Transverse colon (tissue), 4 donors: ENCODE measurements at places on chromosomes 16 and 17. TPM values are rescaled to one million over a fixed set of nuclear protein-coding genes. Genes with fewer than 3 reads are reported as not detected.

CDK12 gene
- 31.4 TPM for total RNA-seq

SCNN1G gene
- 87.8 TPM for total RNA-seq

KRTAP4-11 gene
- total RNA-seq = not detected

CDH5 gene
- total RNA-seq = 6.0 TPM

TMEM204 gene
- 10.8 TPM for total RNA-seq

DNA sequence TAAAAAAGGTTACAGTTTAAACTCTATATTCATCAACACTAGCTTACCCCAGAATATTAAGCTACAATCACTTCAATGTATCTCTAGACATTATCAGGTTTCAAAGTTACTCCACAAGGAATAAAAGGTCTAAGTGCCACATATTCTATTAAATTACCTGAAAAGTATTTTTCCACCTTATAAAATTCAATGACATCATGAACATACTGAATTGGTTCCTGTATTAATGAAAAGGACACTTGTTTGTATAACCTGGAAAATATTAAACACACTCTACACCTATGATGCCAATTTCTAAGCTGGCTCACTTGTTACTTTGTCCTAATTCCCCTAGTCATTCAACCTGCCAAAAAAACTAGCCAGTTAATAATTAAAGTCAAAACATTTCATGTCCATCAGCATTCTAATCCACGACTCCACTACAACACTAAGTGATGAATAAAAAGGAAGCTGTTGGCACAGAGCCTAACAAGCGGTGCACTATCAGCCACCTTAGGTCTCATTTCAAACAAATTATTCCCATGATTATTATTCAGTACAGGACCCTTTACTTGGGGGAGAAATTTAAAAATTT is 12.2 kb downstream of the MED13 start:
- no peak for DNase-seq
- no peak overlapping the region for H3K27ac ChIP-seq
- H3K4me1 ChIP-seq = peaks cover 7% of the 10 kb centered on the region
- no peaks in the 10 kb centered on the region for H3K27me3 ChIP-seq

DNA sequence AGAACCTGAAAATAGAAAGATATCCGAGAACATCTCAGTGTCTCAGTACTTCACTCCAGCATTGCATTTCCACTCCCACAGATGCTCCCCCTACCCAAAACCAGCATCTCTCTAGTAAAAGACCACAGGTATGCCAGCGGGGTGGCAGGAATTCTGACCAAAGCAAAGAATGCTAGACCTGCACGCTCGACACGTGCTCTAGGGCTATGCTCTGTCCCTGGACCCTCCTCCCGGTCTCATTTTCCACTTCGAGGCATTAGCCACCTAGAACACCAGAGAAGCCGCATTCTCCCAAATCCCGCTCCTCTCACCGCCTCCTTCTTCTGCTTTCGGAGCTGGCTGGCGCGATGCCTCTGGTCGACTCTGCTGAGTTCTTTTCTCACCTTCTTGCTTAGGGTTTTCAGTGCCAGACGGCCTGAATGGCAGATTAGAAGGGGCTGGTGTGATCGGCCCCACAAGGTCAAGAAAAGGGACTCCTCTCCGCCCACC is 487 bp downstream of the TSR1 start:
- peak overlapping the region; percentile 35 for H3K4me3 ChIP-seq
- H3K27ac ChIP-seq = peak overlapping the region; percentile 92
- H3K4me1 ChIP-seq = peaks cover 19% of the 10 kb centered on the region
- no peaks in the 10 kb centered on the region for H3K27me3 ChIP-seq
- H3K36me3 ChIP-seq = peaks cover 22% of the 10 kb centered on the region
- peak; percentile 11 for DNase-seq

DNA sequence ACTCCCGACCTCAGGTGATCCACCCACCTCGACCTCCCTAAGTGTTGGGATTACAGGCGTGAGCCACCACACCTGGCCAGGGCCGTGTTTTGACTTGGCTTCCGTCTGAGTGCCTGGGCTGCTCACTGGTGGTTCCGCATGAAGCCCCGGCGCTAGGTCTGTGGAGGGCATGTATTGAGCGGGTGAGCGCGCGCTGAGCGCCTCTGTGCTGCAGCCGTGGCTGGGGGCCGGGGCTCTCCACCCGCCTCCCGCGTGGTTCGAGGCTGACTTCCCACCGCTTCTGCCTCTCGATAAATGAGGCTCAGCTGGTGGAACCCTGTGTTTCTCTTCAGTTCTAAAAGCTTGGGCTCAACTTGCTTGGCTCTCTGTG is 38.9 kb upstream of the ATP2A3 start:
- H3K27ac ChIP-seq = peak overlapping the region; percentile 76
- peaks cover 23% of the 10 kb centered on the region for H3K4me1 ChIP-seq
- no peaks in the 10 kb centered on the region for H3K27me3 ChIP-seq

DNA sequence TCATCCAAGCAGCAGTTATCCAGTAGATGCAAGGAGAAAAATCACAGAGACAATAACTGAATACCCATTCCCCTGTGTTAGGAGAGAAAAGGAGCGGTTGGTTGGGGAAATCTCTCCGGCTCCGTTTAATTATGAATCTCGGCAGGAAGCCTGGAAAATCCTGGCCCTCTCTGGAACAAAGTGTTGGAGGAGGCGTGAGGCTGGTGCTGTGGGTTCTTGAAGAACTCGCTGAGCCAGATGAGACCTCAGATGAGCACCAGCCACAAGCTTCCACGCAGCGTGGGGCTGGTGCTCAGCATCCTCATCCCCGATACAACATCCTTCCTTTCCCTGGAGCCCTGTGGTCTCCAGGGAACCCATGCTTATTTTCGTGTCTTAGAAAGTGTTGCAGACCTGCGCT is 39.7 kb downstream of the CACNG4 start:
- H3K4me1 ChIP-seq = no peaks in the 10 kb centered on the region
- no peaks in the 10 kb centered on the region for H3K27me3 ChIP-seq
- DNase-seq = no peak
- H3K36me3 ChIP-seq = no peaks in the 10 kb centered on the region
- H3K4me3 ChIP-seq = no peak overlapping the region

DNA sequence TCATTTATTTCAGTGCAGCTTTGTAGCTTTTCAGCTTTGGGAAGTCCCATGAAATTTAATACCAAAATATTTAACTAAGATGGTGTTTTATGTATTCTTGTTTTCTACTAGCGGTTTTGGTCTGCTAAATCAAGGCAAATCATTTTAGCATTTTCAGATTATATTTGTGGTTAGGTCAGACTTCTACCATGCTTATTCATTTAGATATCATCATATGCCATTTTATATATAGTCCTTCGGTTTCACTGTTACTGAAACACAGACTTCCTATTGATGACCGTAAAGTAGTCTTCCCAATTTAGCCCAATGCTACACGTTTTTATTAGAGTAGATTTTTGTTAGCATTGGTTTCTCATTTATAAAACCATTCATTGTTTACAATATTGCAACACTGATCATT is 5.5 kb downstream of the DYNLRB2 start:
- H3K36me3 ChIP-seq = no peaks in the 10 kb centered on the region
- no peak overlapping the region for H3K4me3 ChIP-seq
- no peak overlapping the region for H3K27ac ChIP-seq
- peaks cover 4% of the 10 kb centered on the region for H3K27me3 ChIP-seq
- DNase-seq = no peak

DNA sequence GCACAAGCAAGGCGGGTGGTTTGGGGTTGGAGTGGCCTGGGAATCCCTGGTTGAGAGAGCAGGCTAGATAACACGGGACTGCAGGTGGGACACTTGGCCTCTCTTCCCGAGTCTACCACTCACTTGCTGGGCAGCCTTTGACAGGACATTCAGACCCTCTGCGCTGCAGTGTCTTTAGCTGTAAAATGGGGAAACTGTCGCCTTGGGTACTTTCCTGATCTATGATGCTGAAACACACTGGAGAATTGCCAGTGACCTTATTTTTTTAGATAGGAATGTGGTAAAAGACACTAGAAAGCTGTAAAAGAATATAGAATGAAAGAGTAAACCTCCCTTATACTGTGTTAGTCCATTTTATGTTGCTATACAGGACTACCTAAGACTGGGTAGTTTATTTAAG is 30.5 kb downstream of the KSR1 start:
- no peaks in the 10 kb centered on the region for H3K36me3 ChIP-seq
- no peak overlapping the region for H3K27ac ChIP-seq
- peaks cover 28% of the 10 kb centered on the region for H3K4me1 ChIP-seq
- H3K27me3 ChIP-seq = no peaks in the 10 kb centered on the region
- H3K4me3 ChIP-seq = no peak overlapping the region
- no peak for DNase-seq

- no peaks in the 10 kb centered on the region for H3K4me1 ChIP-seq
- no peak overlapping the region for H3K4me3 ChIP-seq
- H3K27ac ChIP-seq = no peak overlapping the region
- peak; percentile 59 for DNase-seq
Observed at GRCh38 chr17:76458580-76459490, 5.9 kb upstream of the UBE2O start.

DNA sequence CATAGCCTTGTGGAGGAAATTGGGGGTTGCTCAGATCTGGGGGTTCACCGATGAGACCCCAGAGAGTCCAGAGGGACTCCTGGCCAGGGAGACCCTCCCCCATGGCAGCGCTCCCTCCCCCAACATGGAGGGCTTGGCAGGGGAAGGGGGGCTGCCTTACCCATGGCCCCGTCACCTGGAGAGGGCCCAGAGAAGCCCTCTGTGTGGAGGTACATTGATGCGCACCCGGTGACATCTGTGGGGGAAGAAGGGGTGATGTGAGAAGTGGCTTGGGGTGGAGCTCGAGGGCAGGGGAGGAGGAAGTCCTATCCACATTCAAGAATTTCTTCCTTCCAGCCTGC is 16.2 kb downstream of the ETV4 start:
- peaks cover 22% of the 10 kb centered on the region for H3K4me1 ChIP-seq
- H3K36me3 ChIP-seq = peaks cover 2% of the 10 kb centered on the region
- no peaks in the 10 kb centered on the region for H3K27me3 ChIP-seq
- no peak overlapping the region for H3K27ac ChIP-seq
- no peak for DNase-seq

- no peaks in the 10 kb centered on the region for H3K27me3 ChIP-seq
- no peaks in the 10 kb centered on the region for H3K36me3 ChIP-seq
- peaks cover 22% of the 10 kb centered on the region for H3K4me1 ChIP-seq
Observed at GRCh38 chr16:67034487-67034886, 5.5 kb downstream of the CBFB start.

DNA sequence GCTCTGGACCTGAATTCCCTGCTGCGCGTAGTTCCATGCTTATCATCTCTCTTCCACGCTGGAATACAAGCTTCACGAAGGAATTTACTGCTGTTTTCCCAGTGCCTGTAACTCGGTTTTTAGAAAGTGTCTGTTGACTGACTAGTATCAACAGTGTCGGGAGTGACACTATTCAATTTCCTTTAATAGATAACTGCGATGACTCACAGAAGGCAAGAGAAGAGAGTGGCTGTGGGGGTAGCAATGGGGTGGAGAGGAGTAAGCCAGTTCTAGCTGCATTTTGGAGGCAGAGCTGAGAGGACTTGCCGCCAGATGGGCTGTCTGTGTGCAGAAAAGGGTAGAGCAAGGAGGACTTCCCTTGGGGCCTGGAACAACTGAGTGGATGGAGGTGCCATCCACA is 25.2 kb downstream of the B4GALNT2 start:
- H3K27ac ChIP-seq = no peak overlapping the region
- no peaks in the 10 kb centered on the region for H3K36me3 ChIP-seq
- peaks cover 20% of the 10 kb centered on the region for H3K27me3 ChIP-seq

GRCh38 chr16:11084484-11084875 is 140.1 kb downstream of the CLEC16A start:
- no peaks in the 10 kb centered on the region for H3K27me3 ChIP-seq
- H3K36me3 ChIP-seq = no peaks in the 10 kb centered on the region
- peaks cover 32% of the 10 kb centered on the region for H3K4me1 ChIP-seq
- DNase-seq = no peak
- peak overlapping the region; percentile 61 for H3K27ac ChIP-seq
- H3K4me3 ChIP-seq = no peak overlapping the region

GRCh38 chr16:28837672-28838557 is 8.2 kb downstream of the TUFM start:
- no peaks in the 10 kb centered on the region for H3K27me3 ChIP-seq
- no peak overlapping the region for H3K27ac ChIP-seq
- H3K4me3 ChIP-seq = no peak overlapping the region

GRCh38 chr17:57342963-57343589 is 86.8 kb downstream of the MSI2 start:
- H3K27ac ChIP-seq = no peak overlapping the region
- no peaks in the 10 kb centered on the region for H3K27me3 ChIP-seq
- no peaks in the 10 kb centered on the region for H3K36me3 ChIP-seq
- no peaks in the 10 kb centered on the region for H3K4me1 ChIP-seq
- no peak overlapping the region for H3K4me3 ChIP-seq
